ENCODE measurements at places on chromosomes 3 and 15.

- DNase-seq, result no peak
Measured at GRCh38 chr15:91357011-91357410, 257.0 kb downstream of the SV2B start.

DNA sequence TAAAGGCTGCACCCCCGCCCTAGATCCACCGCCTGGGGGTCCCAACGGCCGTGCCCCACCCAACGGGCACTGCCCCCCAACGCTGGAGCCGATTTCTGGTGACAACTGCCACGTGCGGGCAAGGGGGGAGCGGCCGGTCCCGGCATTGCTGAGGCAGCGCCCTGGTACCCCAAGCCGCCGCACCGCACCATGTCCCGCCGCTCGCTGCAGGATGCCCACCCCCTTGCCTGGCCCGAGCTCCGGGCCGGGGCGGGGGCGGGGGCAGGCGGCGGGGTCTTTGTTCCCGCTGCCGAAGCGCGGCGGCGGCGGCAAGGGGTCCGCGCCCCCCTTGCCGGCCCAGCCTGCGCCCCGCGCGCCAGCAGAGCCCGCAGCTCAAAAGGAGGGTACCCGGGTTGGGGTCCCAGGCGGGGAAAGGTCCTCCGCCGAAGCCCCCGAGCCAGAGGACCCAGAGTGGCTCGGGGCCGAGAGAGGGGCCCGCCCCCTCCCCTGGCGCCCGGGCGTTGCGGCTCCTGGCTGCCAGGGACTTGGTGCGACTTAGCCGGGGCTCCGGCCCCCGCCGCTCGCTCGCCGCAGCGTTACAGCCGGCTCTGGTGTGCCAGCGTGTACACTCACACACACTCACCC is 678 bp downstream of the SEMA7A start:
- no peak for DNase-seq

DNA sequence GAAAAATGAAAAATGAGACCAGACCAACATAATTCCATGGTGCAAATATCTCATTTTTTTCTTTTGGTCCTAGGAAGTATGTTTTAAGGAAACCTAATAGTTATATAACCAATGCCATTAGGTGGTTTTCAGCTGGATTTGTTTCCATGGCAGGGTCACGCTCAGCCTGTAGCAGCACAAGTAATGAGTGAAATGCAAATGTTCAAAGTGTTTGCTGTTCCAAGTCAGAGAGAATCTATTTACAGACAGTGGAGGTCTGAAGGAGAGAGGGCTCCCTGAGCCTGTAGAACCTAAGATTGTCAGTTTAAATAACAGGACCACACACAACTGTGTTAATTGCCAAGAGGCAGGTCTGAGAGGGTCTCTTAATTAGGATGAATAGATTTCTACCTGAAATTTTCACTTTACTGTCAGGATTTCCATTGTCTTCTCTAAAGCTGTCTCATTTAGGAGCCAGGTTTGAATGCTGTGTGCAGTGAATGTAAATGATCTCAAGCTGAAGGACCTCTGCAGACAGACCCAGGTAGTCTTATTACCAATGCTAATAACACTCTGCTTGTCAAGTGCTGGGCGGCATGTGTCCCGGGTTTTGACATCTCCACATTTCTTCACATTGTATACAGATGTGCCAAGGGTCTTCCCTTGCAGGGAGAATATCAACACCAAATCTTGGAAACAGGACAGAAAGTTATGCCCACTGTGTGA is 317.3 kb upstream of the NECTIN3 start:
- DNase-seq, result no peak

DNA sequence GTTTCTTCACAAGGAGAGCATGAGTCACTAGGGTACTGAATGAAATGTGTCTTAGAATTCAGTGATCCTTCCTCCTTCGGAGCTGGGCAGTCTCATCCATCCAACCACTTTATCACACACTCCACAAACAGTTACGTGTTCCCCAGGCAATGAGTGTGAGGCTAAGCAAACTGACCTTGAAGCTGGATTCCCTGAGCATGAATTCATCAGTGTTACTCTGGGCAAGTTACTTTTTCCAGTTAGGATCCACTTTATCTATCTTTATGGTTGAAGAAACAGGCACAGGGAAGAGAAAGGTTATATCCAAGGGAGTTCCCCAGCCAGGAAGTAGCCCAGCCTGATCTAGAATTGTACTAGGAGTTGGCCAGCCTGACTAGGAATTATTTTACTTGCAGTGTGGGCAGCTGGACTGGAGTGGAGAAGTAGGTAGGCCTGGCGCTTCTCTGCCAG is 17.1 kb upstream of the GCNT3 start:
- no peak for DNase-seq

GRCh38 chr3:69433121-69433968 is 47.5 kb upstream of the FRMD4B start:
- no peak for DNase-seq

GRCh38 chr3:186425788-186426730 is 64.0 kb upstream of the DGKG start:
- DNase-seq, result no peak

DNA sequence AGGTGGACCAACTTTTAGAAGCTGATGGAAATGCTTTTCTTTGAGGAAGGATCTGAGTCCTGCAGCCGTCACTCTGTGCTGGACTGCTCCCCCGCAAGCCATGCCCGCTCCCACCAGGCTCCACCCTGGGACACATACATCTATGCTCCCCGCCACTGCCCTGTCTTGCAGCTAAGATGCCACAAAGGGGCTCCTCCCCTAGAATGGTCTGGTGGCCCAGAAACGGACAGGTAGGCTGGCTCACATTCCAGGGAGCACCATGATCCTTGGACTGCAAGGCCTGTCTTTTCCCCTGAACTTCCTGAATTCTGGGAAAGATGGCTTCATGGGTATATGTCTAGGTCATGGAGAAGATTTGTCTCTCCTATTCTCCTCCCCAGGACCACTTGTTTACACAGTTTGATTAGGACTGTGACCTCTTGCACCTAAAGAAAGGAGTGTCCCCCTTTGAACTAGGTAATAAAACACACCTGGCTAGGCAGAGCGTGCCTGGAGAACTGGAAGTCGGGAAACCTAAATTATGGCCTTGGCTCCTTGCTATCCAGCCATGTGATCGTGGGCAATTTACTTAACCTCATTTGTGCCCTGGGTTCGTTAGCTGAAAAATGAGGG is 220.9 kb upstream of the BHLHE40 start:
- no peak for DNase-seq

- no peak for DNase-seq
Measured at GRCh38 chr15:47987908-47988532, 132.8 kb upstream of the SLC24A5 start.

DNA sequence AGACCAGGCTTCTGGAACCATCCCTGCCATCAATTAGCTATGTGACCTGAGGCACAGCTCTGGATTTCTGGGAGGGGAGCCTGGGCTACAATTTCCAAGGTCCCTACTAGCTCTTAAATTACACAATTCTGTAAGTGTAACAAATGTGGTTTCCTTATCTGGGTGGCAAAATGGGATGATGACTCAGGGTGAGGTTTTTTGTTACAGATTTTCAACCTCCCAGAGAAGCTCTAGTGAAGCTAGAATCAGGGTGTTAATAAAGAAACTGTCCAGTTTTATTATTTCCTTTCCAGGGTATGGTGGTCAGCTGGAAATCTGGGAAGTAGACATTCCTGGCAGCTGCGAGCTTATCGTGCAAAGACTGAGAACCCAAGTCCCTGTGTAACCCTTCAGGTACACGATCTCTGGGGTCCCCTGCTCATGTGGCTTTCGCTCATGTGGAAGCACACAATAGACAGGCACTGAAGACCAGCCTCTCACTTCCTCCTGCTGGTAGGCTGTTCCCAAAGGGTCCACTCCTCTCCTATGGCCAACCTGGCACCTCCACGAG is 7.3 kb downstream of the RAB27A start:
- no peak for DNase-seq

All from stimulated activated CD4-positive, alpha-beta T cell treated with anti-CD3 and anti-CD28 coated beads, Interleukin-1b, Interleukin-23, amount 100 ng/mL, for 1 hour (primary cell).